ENCODE measurements at places on chromosomes 5 and 9.

GRCh38 chr9:105901514-105902109, 207.3 kb downstream of the TMEM38B start:
- DNase-seq = no peak

- DNase-seq = no peak
Measured at GRCh38 chr5:77650686-77651085, 12.2 kb upstream of the OTP start.

DNA sequence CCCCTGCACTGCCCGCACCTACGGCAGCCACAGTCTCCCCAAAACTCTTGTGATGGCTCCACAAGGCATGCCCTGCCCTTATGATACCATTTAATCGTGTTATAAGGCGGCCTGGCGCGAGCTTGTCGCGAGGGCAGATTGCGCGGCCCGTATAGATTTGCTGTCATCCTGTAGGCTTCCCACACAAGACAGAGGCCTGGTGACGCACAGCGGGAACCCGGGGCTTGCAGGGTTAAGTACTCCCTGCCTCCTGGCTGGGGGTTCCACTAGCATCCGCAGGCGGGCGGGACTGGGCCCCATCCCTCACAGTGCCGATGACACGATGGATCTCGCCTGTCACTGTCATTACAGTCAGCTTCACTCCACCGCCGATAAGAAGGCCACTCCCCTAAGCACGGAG, 364.9 kb upstream of the IRX2 start:
- no peak for DNase-seq

DNA sequence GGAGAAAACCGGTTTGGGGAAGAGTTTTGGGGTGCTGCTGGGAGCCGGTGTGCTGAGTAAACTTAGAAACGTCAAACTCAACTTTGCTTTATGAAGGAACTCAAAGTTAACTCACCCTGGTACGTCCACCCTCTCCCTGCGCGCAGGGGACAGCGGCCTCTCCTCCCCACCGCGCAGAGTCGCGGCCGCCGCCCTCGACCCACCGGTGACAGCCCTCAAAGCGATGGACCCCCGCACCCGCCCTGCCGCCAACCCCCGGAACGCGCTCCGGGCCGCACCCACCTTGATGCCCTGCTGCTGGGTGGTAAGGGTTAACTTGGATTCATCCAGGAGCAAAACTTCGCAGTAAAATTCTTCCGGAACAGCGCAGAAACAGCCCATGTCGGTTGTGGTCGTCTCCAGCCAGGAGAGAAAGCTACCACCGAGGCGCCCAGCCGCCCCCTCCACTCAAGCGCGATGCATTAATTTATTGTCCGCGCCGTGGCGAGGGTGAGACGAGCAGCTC, 366 bp downstream of the EPB41L4A start:
- no peak for DNase-seq

- no peak for DNase-seq
Measured at GRCh38 chr5:179243333-179243732, 101.9 kb downstream of the ADAMTS2 start.

DNA sequence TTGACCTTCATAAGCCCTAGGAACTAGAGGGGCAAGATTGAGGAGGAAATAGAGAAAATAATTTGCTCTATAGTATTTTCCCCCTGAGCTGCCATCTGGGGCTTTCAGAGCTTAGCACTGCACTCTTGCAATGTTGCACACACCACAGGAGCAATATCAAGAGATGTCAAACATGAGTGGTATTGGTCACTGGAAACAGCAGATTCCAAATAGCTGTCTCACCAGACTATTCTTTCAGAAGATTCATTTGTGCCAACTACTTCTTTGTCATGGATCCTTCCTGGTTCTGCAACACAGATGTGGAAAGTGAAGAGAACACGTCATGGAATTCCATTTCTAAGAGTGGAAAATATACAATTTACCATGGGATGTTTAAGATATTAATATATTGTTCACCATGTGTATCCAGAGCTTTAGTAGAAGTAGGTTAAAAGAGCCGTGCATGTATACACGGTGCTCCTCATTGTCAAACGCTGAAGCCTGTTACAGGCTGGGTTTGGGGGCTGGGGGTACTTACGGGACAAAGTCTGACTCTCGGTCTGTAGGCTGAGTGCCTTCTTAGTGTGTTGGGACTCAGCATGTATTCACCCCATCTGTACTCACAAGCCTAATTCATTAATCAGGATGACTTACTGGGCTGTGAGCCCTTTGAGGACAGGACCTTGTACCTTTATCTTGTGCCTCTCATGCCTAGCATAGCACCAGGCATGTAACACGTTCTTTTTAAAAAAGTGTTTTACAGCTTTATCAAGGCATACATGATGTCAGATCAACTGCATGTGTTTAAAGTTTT, 31.4 kb upstream of the GDNF start:
- no peak for DNase-seq

- DNase-seq = no peak
Measured at GRCh38 chr9:101365181-101365580, 19.6 kb downstream of the BAAT start.

DNA sequence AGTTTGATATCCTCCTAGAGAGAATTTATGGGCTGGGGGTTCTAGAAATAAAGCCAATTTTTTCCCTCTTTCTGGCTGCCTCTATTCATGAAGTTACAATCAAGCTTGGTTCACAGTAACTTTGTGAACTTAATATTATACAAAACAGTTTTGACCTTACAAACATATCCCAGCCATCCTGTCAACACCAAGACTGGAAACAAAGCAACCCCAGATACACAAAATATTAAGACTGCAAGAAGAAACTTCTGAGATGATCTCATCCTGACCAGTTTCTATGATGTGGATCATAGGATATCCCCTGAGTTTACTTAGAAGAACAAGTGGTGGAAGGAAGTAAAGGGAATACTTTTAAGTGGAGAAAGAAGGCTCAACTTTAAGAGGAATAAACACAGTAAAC, 28.3 kb upstream of the CER1 start:
- DNase-seq = no peak

- peak; percentile 56 for DNase-seq
Measured at GRCh38 chr9:87445646-87446045, 52.0 kb upstream of the DAPK1 start.

DNA sequence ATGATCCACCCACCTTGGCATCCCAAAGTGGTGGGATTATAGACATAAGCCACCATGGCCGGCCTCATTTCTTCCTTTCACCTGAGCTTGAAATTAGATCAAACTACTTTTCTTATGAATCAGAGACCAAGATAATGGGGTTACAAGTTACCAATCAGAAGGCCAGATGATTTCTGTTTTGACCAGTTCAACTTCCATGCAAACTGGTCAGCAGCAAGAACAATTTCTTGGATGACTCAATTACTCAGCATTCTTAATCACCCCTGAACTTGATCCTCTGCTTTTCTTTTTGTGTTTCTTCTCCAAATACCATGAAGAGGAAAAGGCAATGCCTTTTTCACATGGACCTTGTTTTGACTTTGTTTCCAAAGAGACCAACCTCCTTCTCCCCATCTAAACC, 10.0 kb upstream of the PLIN2 start:
- no peak for DNase-seq

- no peak for DNase-seq
Measured at GRCh38 chr5:13662626-13663025, 281.9 kb downstream of the DNAH5 start.

GRCh38 chr9:114238891-114239875, 83.7 kb upstream of the ORM1 start:
- DNase-seq = no peak

- no peak for DNase-seq
Measured at GRCh38 chr5:111682641-111683040, 74.4 kb downstream of the NREP start.

GRCh38 chr5:128406803-128407202, 131.2 kb downstream of the FBN2 start:
- DNase-seq = no peak

DNA sequence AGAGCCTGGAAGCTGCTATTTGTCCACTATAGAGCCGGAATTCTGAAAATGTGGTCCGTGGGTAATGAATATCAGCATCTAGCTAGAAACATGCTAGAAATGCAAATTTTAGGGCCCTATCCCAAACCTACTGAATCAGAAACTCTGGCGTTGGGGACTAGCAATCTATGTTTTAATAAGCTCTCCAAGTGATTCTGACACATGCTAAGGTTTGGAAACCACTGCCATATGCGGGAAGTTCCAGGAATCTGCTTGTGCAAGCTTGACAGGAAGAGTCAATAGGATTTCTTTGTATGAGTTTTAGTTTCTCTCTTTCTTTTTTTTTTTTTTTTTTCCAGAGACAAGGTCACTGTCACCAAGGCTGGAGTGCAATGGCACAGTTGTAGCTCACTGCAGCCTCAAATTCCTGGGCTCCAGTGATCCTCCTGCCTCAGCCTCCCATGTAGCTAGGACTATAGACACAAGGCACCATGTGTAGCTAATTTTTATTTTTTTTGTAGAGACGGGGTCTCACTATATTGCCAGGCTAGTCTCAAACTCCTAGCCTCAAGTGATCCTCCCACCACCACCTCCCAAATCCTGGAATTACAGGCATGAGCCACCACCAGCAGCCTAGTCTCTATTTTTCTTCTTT, 26.4 kb upstream of the CARNMT1 start:
- DNase-seq = no peak

- DNase-seq = peak; percentile 23
Measured at GRCh38 chr5:45696206-45696836, at the start of gene HCN1. TSS of gene HCN1 (minus strand) at chr5:45696380.

DNA sequence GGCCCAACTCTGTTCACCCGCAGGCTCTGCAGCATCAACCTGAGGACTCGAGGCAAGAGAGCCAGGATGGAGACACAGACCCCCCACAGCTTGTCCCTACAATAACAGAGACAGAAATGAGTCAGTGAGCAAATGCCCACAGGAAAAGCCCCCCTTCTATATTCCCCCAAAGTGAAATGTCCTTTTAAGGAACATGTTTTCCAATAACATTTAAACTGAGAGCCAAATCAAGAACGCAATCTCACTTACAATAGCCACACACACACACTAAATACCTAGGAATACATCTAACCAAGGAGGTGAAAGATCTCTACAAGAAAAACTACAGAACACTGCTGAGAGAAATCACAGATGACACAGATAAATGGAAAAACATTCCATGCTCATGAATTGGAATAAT, 49.0 kb downstream of the TEX10 start:
- DNase-seq = no peak

GRCh38 chr5:128197896-128198522, 114.4 kb downstream of the SLC12A2 start:
- DNase-seq = no peak

GRCh38 chr5:169416583-169417196, 115.8 kb upstream of the SLIT3 start:
- no peak for DNase-seq

GRCh38 chr5:41877408-41877807, 7.2 kb upstream of the OXCT1 start:
- no peak for DNase-seq

DNA sequence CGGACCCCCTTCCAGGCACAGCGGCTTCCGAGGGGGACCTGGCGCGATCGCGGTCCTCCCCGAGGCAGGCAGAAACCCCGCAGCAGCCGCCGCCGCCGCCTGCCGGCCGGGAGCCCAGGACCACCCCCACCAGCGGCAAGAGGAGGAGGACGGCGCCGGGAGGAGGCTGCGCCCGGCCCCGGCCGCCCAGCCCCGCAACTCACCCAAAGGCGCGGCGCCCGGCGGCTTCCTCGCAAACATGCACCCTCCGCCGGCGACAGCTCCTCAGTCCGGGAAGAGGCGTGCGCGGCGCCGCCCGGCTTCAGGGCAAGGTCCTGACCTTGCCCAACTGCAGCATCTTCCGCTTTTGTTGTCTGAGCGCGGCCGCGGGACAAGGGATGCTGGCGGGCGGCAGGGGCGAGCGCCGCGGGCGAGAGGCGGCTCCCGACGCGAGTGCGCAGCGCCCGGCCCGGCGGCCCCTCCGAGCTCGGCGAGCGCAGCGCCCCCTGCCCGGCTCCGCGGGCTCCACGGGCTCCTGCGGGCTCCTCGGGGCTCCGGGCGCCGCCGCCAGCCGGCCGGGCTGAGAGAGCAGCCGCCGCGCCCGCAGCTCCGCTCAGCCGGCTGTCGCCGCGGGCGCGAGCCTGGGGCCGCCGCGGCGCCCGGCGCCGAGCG, 507 bp downstream of the CTNND2 start:
- no peak for DNase-seq

DNA sequence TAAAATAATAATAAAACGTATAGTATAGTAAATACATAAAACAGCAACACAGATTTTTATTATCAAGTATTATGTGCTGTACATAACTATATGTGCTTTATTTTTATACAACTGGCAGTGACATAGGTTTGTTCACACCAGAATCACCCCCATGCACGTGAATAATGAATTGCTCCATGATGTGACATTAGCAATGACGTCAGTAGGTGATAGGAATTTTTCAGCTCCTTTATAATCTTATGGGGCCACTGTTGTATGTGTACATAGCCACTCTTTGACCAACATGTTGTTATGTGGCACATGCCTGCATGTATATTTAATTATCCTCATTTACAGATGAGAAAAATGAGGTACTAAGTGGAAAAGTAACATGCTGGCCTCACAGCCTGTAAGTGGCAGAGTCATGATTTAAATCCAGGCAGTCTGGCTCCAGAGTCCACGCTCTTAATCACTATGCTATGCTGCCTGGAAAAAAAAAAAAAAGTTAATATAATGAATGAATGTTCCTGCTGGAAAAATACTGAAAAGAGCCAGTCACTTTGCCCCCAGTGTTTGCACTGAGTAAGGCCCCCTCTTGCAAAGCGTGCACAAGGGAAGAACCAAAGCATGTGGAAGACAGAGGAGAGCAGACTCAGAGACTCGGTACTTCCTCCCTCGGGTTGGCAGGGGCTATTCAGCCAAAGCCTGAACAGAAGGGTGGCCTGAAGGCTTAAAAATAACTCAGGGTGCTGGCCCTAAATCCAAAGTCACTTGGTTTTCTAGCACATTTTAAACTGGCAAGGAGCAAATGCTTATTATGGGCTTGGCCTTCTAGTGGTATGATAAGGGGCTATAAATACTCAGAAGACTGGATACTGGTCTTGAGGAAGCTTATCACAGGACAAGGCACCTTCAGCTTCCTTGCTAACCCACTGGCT, 206.8 kb downstream of the GLIS3 start:
- DNase-seq = no peak

GRCh38 chr5:91839233-91839632, 456.1 kb upstream of the ARRDC3 start:
- no peak for DNase-seq

DNA sequence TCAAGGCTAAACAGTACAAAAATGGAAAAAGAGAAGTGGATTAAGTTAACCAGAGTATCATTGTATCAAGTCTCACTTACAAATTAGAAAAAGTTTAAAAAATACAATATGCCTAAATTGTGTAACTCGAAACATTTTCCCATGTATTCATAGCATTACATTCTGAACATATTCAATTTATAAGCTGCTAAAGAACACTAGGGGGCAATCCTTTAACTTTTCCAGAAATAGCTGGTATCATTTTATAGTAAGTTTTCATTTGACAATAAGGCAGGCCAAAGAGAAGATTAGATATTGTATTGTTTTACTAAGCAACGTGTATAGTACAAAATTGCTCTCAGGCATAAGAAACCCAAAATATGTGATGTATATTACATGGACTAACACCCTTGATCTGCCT, 234.6 kb downstream of the ADGRV1 start:
- no peak for DNase-seq
